ENCODE measurements at places on chromosomes 11 and 22.

- DNase-seq, result no peak
These were observed 154.3 kb upstream of the TBCEL start for GRCh38 chr11:120869516-120870011.

- peak; percentile 79 for DNase-seq
These were observed at the start of gene OSBP2 for GRCh38 chr22:30694640-30695350. Gene OSBP2, plus strand, starts transcription at chr22:30694874. Its CDS starts 36 bp downstream, at chr22:30694910.

DNA sequence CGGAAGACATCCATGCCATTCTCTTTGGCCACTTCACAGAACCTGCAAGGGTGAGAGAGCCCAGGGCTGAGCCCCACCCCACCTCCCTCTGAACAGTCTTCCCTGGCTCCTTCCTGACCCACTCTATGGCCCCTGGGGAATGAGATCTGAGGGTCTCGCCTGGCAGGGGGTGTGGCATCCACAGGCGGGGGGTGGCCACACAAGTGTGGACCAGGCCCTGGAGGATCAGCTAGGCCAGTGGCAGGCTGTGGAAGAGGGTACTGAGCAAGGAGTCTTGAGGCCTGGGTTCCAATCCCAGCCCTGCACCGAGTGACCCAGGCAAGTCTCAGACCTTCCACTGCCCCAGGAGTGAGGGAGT lies 5.6 kb upstream of the LRFN4 start:
- no peak for DNase-seq

DNA sequence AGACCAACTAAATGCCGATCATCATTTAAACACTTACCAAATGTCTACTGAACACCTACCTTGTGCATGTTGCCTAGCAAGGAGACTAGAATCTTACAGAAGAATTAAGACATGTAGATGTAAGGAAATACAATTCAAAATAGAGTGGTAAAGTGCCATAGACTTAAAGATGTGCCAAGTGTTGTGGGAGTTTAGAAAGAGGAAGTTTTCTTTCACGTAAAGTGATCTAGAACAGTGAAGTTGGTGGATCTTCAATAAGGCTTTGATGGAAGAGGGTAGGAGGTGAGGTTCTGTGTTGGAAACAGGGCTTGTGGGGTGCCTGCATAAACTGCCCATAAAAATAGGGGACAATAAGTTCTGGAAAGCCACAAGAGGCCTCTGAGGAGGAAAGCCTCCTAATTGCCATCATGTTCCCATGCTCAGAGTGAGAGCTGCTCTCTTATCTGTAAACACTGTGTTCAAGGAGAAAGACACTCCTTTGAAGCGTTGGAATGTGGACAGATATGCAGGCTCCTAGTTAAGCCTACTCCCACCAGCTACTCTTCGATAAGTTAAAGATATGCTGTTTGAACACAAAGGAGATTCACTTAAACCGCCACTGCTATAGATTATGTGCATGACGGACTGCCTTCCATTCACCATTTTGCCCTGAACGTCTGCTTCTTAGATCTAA lies 66.7 kb downstream of the HSD17B12 start:
- no peak for DNase-seq

GRCh38 chr11:133134314-133135173 lies 397.8 kb downstream of the OPCML start:
- peak; percentile 77 for DNase-seq

- no peak for DNase-seq
These were observed 19.6 kb upstream of the ATXN10 start for GRCh38 chr22:45651931-45652528.

DNA sequence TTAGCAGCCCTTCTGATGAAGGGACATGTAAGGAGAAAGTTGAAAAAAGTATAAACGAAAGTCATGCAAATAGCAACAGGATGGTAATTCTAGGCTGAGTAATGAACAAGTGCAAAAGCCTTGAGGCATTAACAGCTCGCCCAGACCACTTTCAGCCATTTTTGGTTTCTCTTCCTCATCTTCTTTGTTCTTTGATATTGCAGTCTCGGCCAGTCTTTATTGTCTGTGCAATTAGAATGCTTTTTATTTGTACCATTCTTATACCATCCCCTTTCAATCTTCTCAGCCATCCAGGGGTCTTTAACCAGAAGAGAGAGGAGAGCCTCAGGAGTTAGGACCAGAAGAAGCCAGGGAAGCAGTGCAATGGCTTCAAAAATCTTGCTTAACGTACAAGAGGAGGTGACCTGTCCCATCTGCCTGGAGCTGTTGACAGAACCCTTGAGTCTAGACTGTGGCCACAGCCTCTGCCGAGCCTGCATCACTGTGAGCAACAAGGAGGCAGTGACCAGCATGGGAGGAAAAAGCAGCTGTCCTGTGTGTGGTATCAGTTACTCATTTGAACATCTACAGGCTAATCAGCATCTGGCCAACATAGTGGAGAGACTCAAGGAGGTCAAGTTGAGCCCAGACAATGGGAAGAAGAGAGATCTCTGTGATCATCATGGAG lies 7.3 kb downstream of the TRIM34 start:
- DNase-seq, result no peak

DNA sequence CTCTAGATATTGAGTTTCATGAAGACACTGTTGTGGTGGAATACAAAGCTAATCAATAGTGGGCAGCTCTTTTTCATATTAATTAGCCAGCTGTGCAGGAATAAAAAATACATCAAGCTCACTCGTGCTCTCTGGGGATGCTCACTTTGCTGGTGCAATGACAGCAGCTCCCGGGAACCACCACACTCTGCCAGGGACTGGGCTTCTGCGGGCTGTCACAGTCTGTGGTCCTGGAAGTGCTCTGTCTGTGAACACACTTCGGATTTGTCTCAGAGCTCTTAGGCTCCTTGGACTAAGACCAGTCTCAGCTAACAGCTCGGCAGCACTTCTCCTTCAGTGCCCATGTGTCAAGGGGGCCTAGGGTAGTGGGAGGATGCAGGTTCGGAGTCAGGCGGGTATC lies 393.5 kb downstream of the TENM4 start:
- DNase-seq, result no peak

GRCh38 chr11:62370743-62371440 lies 33.6 kb downstream of the ASRGL1 start:
- no peak for DNase-seq

GRCh38 chr11:45665206-45665932 lies at the start of gene CHST1:
Gene CHST1, minus strand, starts transcription at chr11:45665622. Its CDS starts 14,699 bp downstream, at chr11:45650923.
- peak; percentile 64 for DNase-seq

- peak; percentile 54 for DNase-seq
These were observed 97.9 kb downstream of the WNT7B start for GRCh38 chr22:45878901-45879551.

- DNase-seq, result no peak
These were observed 9.8 kb downstream of the MCAT start for GRCh38 chr22:43133401-43133800.

GRCh38 chr22:42412744-42413333 lies 19.4 kb downstream of the NFAM1 start:
- peak; percentile 68 for DNase-seq

- no peak for DNase-seq
These were observed 162.3 kb upstream of the GRK3 start for GRCh38 chr22:25402160-25402500.

GRCh38 chr22:36156515-36157419 lies 3.8 kb downstream of the APOL3 start:
- no peak for DNase-seq

- no peak for DNase-seq
These were observed 382.5 kb upstream of the KIRREL3 start for GRCh38 chr11:127383026-127383425.

- DNase-seq, result no peak
These were observed 118.5 kb upstream of the LDLRAD3 start for GRCh38 chr11:35825386-35825785.

DNA sequence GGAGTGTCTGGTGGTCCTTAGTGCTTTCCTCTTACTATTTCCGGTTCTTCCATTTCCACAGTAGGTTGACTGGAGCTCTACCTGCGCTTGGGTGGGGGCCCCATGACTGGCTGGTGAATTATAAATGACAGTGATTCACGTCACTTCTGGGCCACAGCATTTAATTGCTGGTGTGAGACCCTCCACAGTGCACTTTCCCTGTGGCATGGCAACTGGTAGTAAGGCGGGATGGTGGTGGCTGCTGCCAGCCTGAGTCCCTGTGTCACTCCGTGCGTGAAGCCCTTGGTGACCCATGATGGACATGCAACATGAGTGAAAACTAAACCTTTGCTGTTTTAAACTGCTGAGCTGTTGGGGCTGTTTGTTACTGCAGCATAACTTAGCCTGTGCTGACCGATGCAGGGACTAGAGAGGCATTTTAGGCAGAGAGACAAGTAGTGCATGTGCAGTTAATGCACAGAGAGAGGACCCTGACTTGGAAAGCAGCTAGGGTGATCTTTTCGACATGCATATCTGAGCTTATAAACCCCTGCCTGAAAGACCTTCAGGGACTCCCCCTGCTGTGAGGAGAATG lies 3.1 kb downstream of the PRDM11 start:
- no peak for DNase-seq

DNA sequence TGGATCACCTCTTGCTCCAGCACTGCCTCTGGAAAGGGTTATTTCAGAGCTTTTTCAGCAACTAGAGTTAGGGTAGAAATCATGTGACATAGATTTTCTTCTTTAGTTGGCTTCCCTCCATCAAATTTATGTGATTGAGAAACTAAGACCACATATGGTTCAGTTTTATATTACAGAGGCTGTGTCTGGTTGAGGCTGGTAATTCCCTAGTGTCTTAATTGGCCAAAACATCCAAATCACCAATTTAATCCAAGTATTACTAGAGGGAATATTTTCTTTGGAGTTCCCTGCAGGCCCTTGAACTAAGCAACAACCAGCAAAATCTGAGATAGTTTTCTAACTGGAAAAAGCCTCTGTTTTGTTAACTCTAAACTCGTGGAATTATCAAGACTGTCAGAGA lies 136.3 kb downstream of the ARHGAP42 start:
- DNase-seq, result no peak

- no peak for DNase-seq
These were observed 43.1 kb downstream of the TRAF6 start for GRCh38 chr11:36467012-36467411.

GRCh38 chr11:9302448-9302847 lies 11.9 kb downstream of the TMEM41B start:
- no peak for DNase-seq

GRCh38 chr11:67120881-67121710 lies 2.0 kb downstream of the KDM2A start:
- DNase-seq, result no peak

- peak; percentile 56 for DNase-seq
These were observed 9.3 kb downstream of the TFIP11 start for GRCh38 chr22:26502688-26503561.

DNA sequence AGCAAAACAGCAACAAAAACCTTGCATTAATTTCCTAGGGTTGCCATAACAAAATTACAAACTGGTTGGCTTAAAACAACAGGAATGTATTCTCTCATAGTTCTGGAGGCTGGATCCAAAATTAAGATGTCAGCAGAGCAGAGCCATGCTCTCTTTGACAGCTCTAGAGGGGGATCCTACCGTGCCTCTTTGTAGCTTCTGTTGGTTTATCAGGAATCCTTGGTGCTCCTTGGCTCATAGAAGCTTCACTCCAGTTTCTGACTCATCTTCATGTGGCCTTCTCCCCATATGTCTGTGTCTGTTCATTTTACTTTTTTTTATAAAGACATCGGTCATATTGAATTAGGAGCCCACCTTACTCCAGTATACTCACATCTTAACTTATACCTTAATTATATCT lies 90.5 kb upstream of the POU2AF2 start:
- no peak for DNase-seq

Measured in H1 (cell line).